ENCODE measurements at places on chromosomes 2 and 18.

GRCh38 chr2:86022661-86023365 is 82.9 kb downstream of the POLR1A start:
- no peak for DNase-seq

DNA sequence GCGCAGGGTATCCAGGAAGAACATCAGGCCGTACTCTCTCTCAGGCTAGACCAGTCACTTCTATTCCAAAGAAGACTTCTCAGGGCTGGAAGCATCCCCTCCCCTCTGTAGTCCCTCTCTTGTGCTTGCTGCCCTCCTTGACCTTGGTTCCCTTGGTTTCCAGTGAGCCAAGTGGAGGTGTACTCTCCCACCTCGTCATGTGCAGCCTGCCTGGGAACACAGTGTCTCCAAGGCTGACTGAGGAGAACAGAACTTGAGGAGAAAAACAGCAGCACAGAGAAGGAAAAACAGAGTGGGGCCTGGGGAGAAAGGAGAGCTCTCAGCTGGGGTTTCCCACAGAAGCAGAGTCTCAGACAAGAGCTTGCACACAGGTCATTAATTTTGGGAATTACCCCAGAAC is 52.7 kb downstream of the HAUS1 start:
- no peak for DNase-seq

DNA sequence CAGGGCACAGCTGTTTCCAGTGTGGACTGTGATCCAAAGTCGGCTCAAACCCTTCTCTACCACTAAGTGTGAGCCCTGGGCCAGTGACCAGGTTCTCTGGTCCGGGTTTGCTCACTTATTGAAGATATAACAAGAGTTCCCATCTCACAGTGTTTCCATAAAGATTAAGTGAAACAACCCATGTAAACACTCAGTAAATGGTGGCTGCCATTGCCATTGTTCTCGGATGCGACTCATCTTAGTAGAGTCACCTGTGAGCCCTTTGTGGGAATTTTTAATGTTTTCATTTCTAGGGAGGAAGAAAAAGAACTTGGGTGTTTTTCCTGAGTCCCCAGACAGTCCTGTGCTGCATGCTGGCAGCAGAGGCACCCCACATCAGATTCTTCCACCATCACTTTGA is 53.4 kb downstream of the TPGS2 start:
- DNase-seq: no peak

- DNase-seq: no peak
Measured at GRCh38 chr18:37649930-37650329, 84.3 kb upstream of the CELF4 start.

- no peak for DNase-seq
Measured at GRCh38 chr18:5993938-5994337, 98.6 kb upstream of the TMEM200C start.

DNA sequence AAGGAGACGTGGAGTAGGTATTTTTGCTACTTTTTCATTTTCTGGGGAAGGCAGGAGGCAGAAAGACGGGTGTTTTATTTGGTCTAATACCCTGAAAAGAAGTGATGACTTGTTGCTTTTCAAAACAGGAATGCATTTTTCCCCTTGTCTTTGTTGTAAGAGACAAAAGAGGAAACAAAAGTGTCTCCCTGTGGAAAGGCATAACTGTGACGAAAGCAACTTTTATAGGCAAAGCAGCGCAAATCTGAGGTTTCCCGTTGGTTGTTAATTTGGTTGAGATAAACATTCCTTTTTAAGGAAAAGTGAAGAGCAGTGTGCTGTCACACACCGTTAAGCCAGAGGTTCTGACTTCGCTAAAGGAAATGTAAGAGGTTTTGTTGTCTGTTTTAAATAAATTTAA is 3.4 kb downstream of the FZD7 start:
- no peak for DNase-seq

DNA sequence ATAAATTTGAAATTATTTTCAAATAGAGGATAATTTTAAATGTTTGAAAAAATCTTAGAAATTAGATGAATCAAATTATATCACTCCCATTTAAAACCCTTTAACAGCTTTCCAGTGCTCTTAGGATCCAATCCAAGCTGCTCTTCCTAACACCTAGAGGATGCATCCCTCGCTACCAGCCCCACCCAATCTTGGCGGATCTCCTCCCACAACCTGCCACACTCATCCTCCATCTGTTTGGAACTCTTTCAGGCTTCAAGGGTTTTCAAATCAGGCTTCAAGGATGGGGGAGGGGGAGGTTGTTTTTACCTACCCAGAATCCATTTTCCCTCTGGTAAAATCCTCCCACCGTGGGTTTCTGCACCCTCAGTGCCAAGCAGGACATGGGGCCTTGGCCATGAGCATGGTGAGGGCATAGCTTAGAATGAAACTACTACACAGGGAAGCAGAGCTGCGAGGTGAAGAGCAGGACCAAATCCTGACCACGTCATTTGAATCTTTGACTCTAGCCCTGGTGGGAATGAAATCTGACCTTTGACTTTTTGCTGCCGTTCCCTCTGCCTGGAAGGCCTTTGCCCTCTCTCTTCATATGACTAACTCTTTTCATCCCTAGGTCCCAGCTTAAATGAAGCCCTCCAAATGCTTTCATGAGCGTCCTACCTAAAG is 113.0 kb upstream of the MAPRE2 start:
- DNase-seq: no peak

- no peak for DNase-seq
Measured at GRCh38 chr2:7048762-7049294, 131.6 kb downstream of the RNF144A start.

DNA sequence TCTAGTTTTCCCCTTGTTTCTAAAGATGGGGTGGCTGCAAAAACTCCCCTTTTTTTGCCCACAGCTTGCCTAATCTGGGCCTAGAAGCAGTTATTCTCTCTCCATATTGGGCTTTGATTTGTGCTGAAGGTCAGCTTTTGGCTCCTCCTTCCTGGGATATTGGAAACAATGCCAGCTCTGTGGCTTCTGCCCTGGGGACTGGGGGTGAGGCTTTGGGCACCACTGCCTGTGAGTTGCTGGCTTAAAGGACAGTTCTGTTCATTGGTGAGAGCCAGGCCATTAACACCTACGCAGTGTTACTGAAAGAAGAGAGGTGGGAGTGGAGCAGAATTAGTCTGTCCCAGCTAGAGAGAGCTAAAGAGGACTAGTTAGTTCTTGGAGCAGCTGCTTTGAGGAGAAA is 4.3 kb downstream of the UBXN2A start:
- DNase-seq: no peak

GRCh38 chr2:177885828-177886466 is 186.6 kb downstream of the PDE11A start:
- no peak for DNase-seq

- peak; percentile 8 for DNase-seq
Measured at GRCh38 chr2:124530203-124530602, 505.1 kb downstream of the CNTNAP5 start.

DNA sequence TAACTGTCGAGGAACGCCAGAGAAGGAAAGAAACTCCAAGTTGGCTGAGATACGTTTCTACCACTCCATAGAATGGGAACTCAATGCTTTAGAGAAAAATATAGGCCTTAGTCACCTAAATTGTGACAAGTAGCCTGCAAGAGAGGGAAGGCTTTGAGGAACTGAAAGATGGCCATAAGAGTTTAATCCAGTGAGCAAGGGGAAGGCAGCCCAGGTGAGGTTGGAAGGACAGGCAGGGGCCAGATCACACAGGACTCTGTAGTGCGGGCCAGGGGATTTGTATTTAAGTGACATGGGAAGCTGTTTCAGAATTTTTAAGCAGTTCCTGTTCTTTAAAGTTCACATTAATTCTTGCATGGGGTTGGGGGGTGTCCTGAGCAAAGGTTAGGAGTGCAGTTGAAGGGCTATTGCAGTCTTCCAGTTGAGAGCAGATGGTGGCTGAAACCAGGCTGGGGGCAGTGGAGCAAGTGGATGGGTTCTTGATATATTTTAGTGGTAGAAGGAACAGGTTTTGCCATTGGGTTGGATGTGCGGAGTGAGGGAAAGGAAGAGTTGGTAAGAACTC is 138.9 kb upstream of the PELI1 start:
- no peak for DNase-seq

DNA sequence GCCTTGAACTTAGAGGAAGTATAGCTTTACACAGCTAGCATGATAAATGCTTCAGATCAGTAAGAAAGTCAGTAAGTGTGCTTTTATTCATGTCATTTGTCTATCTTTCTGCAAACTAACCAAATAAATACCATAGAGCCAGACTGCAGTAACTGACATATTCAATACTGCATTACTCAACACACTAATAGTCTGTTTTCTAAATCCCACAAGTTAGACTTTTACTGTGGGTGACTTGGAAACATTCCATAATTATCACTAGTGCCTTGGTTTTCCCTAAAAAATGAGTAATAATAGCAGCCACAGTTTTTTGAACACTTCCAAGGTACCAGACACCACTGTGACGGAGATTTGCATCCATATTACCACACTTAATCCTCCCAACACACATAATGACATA is 33.0 kb downstream of the ACVR1 start:
- DNase-seq: no peak
